ENCODE measurements at places on chromosomes 6 and 20.
A peak's percentile ranks its signal among the peaks of the same experiment; 100 is the strongest.

- DNase-seq: no peak
Observed at GRCh38 chr6:103277936-103278335, 1581.8 kb downstream of the HACE1 start.

DNA sequence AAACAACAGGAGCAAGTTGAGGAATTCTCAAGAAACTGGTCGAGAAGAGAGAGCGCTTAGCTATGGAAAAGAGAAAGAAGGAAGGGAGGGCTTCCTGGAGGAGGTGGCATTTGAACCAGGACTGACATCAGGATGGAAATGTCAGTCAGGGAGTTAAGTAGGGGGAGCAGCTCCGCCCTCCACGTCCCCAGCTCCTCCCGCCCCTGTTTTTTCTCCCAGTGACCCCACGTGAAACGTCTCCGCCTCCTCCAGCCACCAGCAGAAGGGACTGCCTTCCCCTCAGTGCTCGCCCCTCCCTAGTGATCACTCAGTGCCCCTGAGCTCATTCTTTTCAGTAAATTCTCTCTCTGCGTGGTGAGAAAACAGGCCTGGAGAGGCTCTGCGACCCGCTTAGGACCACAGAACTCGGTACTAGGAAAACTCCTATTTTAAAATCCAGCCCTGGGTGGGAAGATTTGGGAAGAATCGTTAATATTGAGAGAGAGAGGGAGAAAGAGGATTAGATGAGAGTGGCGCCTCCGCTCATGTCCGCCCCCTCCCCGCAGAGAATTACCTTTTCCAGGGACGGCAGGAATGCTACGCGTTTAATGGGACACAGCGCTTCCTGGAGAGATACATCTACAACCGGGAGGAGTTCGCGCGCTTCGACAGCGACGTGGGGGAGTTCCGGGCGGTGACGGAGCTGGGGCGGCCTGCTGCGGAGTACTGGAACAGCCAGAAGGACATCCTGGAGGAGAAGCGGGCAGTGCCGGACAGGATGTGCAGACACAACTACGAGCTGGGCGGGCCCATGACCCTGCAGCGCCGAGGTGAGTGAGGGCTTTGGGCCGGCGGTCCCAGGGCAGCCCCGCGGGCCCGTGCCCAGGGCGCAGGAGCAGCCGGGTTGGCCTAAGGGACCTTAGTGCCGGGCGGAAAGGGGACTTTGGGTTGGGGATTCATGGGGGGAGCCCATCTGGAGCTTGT, 4.6 kb downstream of the HLA-DPB1 start:
- DNase-seq: peak; percentile 31

DNA sequence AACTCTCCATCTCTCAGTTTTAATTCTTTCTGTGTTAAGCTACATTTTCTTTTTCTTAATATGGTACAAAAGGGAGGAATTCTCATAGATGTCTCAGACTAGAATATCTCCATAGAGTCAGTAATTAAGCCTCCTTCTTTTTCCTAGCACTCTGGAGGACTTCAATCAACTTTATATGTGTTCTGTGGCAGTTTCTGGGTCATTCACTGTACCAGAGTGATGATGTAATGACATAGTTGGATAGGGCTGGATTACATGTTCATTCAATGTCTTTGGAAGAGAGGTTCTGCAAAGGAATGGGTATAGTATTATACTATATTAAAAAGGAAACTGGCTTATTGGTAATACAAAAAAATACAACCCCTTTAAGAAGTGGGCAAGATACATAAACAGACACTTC, 318.3 kb upstream of the OPRM1 start:
- no peak for DNase-seq

- no peak for DNase-seq
Observed at GRCh38 chr6:105113422-105113821, 66.4 kb downstream of the POPDC3 start.

GRCh38 chr6:42689371-42689770, 33.0 kb downstream of the PRPH2 start:
- no peak for DNase-seq

GRCh38 chr6:110341663-110342596, 16.2 kb downstream of the METTL24 start:
- DNase-seq: no peak

DNA sequence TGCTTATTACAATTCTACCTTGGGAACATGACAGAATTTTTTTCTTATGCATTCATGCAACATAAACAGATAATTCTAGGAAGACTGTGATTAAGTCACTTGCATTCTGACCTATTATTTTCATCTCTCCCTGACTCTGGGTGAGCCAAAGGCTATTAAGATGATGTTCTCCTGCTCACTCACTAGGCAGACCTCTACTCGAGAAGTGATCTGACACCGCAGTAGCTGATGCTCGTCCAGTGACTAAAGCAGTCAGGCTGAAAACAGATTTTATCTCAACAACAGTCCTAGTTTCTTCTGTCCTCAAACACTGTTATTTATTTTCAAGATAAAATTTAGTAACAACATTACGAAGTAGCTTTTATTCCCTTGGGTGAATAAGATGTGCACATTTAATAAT, 17.3 kb downstream of the NAA20 start:
- DNase-seq: no peak

DNA sequence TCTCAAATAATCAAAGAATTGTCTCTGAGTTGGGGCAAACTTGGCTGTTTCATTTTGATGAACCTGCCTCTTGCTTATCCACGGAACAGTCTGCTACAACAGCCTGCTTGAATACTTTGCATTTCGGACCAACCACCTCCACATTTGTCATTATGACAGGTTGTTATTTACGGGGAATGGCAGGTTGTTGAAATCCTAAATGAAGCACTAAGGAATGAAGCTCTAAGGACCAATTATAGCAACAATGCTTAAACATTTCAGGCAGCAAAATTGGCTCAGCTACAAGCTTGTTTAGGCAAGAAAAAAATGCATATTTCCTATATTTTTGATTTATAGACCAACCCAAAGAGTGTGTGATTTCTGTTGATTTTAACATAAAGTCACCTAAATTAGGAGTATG, 84.5 kb downstream of the MAP3K7 start:
- DNase-seq: no peak

- no peak for DNase-seq
Observed at GRCh38 chr6:36625158-36625919, 31.2 kb downstream of the SRSF3 start.

- DNase-seq: no peak
Observed at GRCh38 chr6:134061440-134061839, 9.0 kb upstream of the SLC2A12 start.

- DNase-seq: no peak
Observed at GRCh38 chr6:111450087-111450486, 32.9 kb downstream of the REV3L start.

GRCh38 chr6:135213616-135214015, 32.5 kb downstream of the MYB start:
- DNase-seq: no peak

GRCh38 chr20:48332555-48332954, 495.2 kb downstream of the PREX1 start:
- DNase-seq: no peak

- DNase-seq: no peak
Observed at GRCh38 chr6:31450751-31451150, 47.2 kb upstream of the MICB start.

DNA sequence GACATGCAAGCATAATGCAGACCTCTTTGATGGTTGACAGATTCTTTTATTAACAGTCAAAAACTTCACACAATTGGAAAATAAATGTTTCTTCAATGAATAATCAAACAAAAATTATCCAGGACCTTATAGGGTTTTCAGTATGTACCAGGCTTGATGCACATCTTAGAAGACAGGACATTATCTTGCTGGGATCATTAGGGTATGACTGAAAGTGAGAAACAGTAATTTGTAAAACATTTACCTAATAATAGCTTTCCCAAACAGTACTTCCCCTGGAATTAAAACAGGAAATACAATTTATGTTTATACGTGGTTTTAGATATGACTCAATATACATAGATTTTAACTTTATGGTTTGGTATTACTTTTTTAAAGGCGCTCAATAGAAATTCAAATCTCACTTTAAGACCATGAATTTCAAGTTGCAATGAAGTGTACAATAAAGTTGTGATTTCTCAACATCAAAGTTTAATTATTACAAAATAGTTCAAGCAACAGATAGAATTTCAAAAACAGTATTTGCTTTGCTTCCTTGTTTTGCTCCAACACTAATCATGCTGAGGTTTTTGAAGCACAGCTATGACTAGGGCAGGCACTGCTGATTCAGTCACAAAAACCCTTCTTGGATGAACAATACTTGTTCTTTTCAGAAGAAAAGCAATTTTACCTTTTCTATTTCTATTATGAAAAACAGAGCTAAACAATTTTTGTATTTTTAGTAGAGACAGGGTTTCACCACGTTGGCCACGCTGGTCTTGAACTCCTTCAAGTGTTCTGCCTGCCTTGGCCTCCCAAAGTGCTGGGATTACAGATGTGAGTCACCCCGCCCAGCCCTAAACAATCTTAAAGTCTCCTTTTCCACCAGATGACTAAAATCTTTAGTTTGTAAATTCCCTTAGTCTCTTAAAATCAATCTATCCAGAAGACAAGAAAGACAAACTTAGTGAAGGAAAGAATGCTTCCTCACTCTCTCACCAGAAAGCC, 13.7 kb downstream of the SOD2 start:
- no peak for DNase-seq

DNA sequence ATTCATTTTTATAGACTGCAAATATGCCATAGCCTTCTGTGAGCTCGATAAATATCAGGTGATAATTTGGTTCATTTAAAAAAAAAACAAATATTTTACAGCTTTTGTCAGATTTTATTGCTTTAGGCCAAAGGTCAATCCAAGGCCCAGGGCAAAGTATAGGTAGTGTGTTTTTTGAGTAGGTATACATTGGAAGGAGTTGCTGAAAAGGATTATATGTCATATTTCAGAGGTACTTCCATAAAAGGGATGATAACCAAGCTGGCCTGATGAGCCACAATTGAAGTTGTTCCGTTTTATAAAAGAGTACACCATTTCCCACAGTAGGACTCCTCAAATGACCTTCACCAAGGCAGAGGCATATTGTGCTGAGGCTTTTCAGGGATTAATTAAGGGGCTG, 452.8 kb upstream of the FLRT3 start:
- no peak for DNase-seq

DNA sequence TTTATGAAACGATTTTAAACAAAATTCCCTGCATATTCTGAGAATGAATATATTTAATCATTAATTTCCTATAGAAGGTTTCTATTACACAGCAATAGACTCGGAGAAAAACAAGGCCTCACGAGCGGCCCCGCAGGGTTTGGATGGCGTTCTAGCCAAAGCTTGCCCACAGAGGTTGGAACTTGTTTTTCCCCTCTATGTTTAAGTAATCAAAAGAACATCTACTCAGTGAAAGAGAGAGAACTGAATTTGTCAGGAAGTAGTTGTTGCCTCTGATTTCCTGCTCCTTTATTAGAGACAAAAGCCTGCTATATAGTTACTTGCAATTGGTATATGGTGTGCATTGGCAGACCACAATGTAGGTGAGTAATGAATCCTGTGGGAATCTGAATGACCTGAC, 82.1 kb upstream of the HEY2 start:
- DNase-seq: no peak

GRCh38 chr6:25448965-25449538, 169.9 kb downstream of the CARMIL1 start:
- DNase-seq: no peak

DNA sequence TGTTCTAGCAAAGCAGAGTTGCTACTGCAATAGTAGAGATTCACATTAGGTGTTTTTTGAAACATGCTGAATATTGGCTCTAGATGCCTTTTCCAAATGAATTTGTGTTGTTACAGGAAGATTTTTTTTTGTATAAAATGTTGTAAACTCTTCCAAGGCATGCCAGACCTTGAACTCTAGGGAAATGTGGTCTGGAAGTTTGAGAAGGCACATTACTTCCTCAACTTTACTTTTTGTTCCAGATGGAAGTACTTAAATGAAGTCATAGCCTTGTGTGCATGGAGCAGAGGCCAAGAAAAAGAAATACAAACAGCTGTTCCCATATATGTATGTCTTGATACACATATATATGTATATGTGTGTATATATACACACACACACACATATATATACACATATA, 585.7 kb upstream of the MARCKS start:
- DNase-seq: peak; percentile 51

Data from tibial nerve (tissue), 4 donors.